Karpas-422 (cell line): ENCODE measurements at places on chromosomes 3 and 15. TPM values are rescaled to one million over a fixed set of nuclear protein-coding genes. Genes with fewer than 3 reads are reported as not detected.

GRCh38 chr3:140723576-140723975, 45.7 kb downstream of the TRIM42 start:
- DNase-seq: no peak

DNA sequence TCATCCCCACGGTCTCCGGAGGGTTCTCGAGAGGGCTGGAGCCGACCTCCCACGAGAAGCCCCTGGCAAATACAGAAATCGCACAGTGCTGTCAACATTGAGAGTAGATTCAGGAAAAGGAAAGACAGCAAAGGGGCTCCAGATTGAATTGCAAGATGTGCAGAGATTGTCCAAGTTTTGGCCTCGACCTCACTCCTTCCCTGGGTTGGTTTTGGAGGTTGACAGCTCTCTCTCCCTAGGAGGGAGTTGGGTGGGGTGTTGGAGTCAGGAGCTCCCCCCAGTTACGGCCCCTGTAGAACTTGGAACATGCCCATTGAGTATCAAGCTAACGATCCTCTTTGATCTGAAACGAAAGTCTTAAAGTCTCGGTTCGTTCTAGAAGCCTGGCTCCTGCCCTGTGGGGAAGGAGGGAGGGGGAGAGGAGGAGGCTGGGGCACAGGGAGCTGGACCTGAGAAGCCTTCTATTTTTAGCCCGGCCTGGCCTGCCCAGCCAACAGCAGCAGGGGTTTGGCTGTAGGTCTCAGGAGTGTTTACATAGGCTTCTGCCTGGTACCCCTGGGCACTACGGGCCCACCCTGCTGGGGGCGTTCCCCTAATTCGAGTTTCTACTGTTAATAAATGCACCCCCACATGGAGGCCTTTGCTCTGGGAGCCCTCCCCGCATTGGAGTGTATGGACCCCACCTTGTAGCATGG, 672 bp upstream of the KY start:
- no peak for DNase-seq

Gene ADCY5
- 0.14 TPM in 1 of 2 replicates, not detected in the other for total RNA-seq

DNA sequence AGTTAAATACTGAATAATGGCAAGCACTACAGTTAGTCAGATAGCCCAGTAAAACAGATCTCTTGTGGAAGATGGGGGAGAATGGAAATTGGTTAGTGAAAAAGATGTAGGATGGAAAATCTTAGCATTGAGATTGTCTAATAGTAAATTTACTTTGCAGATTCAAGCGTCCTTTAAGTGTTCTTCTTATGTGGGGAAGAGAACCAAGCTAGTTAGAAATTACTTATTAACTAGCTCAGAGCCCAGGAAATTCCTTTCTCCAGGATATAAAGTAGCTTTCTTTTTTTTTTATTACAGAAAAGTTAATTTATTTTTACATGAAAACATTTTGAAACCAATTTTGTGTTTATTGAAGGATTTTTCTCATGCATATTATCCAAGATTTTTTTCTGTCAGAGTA, 36.7 kb downstream of the TIPARP start:
- DNase-seq: no peak

- DNase-seq: peak; percentile 76
These were observed 39.4 kb upstream of the LMOD3 start for GRCh38 chr3:69161587-69162307.

Gene ARNT2
- total RNA-seq: not detected in 2 replicates

Gene TATDN2
- total RNA-seq: 17.6 and 20.8 TPM in 2 replicates

DNA sequence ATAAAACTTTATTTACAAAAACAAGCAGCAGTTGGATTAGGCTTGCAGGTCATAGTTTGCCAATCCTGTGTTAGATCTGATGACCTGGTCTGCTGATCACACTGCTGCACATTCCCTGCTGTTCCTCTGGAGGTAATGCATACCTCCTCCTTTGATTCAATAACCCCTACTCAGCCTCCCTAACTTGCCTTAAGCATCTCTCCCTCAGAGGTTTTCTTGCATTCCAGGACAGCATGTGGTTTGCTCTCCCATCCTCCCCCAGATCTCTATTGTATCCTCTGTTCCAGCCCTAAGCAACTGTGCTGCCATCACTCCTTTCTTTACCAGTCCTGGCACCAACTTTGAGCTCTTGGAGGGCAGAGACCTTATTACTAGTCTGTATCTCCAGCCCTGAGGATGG, 63.4 kb downstream of the CACNA2D3 start:
- DNase-seq: no peak

DNA sequence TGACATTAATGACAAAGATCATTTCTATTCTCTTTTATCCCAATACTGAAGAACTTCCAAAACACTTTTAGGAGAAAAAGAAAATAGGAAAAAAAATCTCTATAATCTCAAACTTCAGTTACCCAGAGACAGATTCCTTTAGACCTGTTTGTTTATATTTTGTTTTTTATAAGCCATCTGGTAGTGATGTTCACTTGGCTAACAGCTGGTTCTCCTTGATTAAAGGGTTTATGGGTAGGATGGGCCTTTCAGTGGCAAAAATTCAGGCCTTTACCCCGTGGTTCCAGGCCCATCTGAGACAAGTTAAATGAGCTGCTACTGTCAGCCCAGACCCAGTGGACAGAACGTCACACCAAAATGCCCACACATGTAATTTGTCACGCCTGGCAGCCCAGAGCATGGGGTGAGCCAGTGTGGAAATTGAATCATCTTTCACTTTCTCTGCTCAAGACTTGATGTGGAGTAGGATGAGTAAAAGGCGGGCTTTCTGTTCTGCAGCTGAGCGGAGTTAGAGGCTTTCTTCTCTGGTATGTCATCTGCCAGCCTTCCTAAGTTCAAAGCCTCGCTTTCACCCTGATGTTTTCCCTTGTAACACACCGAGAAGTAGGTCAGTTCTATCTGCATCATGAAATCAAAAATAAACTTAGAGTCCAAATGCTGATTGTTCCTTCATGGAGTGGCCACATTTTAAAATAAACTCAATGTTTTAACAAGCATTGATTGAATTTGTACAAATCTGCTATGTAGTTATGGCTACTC, 62.5 kb upstream of the SKOR1 start:
- no peak for DNase-seq

Gene KY
- total RNA-seq: not detected in 2 replicates
